CD4-positive, alpha-beta T cell (primary cell): ENCODE measurements at places on chromosomes 12 and 14. TPM values are rescaled to one million over a fixed set of nuclear protein-coding genes. Genes with fewer than 3 reads are reported as not detected.

Gene NEDD1
- total RNA-seq = 25.3 TPM

GRCh38 chr12:77606348-77606747 lies 224.3 kb upstream of the NAV3 start:
- DNase-seq = no peak

Gene TMEM132D
- total RNA-seq = not detected

Gene FLVCR2
- total RNA-seq = 2.3 TPM

Gene RNASE7
- not detected for total RNA-seq

Gene KRT4
- not detected for total RNA-seq

- DNase-seq = no peak
These were observed 253.1 kb upstream of the FKBP4 start for GRCh38 chr12:2541631-2542204.
